ENCODE measurements at places on chromosomes 6 and 20.

DNA sequence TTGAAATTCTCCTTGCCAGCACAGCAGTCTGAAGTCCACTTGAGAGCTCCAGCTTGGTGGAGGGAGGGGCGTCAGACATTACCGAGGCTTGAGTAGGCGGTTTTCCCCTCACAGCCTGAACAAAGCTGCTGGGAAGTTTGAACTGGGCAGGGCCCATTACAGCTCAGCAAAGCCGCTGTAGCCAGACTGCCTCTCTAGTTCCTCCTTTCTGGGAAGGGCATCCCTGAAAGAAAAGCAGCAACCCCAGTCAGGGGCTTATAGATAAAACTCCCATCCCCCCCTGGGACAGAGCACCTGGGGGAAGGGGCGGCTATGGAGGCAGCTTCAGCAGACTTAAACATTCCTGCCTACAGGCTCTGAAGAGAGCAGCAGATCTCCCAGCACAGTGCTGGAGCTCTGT lies 325.3 kb downstream of the GJA1 start:
- no peak for DNase-seq

GRCh38 chr20:10754824-10755223 lies 81.0 kb upstream of the JAG1 start:
- no peak for DNase-seq

DNA sequence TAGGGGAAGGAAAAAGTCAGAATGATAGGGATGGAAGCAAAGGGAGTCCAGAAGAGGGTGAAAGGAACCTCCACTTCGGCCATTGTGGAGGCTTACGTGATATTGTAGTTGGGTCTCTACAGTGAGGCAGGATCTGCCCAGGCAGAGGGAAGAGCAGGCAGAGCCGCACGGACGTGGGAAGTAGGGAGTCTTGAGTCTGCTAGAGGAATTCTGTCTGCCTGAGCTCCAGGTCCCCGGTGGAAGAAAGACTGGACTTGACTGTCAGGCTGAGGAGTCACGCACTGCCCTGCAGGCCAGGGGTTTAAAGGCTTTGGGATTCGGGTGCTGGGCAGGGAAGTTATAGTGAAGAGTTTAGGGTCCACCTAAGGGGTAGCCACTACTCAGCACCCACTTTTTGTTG lies 16.4 kb downstream of the TGM6 start:
- no peak for DNase-seq

- DNase-seq = no peak
Observed at GRCh38 chr6:138785980-138786379, 9.9 kb upstream of the ECT2L start.

GRCh38 chr20:59022754-59023153 lies 3.5 kb downstream of the TUBB1 start:
- no peak for DNase-seq

GRCh38 chr6:33490621-33491020 lies 36.2 kb downstream of the ZBTB9 start:
- DNase-seq = no peak

DNA sequence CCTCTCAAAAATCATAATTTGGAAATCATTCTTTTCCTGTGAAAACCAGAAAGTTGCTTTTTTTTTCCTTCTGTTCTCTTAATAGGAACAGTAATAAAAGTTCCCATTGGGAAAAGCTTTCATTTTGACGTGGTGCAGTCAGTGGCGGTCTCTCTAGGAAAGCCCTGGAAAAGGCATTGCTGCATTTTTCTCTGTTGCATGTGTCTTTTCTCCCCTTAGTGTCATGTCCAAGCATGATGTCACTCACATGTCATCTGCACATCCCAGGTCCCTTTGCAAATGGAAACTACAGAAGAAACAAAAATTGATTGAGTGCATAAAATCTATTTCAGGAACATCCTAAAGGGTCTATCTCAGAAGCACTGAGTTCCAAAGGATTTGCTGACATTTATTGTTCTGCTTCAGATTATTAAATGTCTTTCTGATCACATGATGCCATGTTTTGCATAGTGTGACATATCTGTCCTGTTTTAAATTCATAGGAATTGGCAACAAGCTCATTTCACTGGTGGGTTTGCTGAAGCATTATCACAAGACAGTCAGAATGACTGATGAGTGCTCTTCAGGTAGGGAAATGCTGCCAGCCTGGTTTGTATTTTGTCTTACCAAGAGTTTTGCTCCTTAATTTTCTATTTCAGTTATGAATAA lies 208.7 kb downstream of the SOX4 start:
- no peak for DNase-seq

GRCh38 chr6:122268394-122268793 lies 131.1 kb upstream of the HSF2 start:
- no peak for DNase-seq

- DNase-seq = no peak
Observed at GRCh38 chr6:25602674-25602982, 49.4 kb upstream of the SCGN start.

- no peak for DNase-seq
Observed at GRCh38 chr6:106670236-106670635, 40.9 kb downstream of the QRSL1 start.

- DNase-seq = no peak
Observed at GRCh38 chr6:88982720-88983119, 19.3 kb upstream of the RNGTT start.

DNA sequence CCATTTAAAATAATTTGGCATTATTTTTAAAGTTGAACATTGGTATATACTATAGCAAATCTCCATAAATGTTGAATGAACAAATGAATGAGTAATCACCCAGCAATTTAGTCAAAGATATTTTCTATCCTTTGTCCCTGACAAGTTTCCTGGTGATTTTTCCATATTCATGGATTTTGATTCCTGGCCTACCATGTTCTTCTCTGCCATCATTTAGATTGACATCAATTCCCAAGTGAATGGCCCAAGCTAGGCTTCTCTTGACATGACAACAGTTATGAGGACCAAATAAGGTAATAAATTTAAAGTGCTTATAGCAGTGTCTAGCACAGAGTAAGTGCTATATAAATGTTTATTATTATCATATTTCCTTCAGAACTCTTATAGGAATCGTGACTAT lies 120.1 kb upstream of the ADGRF1 start:
- no peak for DNase-seq

DNA sequence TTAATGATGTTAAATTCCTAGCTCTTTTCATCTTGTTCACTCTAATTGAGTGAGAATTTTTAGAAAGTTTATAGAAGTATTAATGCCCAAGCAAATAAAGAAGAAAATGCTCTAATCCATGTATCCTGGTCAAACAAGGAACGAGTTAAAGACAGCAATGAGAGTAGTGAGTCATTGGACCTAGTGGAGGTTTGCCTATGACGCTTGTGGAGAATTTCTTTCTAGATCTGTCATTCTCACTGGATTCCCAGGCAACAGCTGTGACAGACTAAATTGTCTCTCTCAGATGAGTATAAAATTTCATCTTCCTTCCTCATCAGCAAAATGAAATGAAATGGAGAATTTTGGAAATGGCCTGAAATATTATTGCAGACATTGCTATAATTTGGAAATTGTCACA lies 127.9 kb downstream of the COL19A1 start:
- no peak for DNase-seq

GRCh38 chr6:70351461-70351860 lies 48.6 kb upstream of the COL9A1 start:
- DNase-seq = no peak

DNA sequence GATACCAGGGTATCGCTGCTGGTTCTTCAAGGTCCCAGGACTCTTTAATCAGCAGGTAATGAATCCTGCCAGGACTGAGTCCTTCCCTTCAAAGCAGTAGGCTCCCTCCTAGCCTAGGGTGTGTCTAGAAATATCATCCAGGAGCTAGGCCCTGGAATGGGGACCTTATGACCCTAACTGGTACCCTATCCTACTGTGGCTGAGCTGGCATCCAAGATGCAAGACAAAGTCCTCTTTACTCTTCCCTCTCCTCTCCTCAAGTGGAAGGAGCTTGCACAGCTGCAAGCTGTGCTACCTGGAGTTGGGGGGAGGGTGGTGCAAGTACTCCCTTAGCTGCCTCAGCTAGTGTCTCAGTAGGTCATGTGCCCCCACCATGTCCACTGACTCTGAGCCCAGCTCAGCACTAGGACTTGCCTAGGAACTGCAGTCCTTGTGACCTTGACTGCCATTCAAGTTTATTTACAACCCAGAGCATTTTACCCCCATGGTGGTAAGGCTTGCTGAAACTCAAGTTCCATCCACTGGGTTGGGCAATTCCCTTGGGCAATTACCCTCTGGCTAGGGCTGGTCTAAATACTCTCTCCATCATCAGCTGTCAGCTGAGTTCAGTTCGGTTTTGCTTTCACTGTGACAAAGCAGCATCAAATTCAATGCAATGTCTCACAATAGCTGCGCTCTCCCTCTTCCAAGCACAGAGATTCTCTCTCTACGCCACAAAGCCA lies 48.4 kb upstream of the TOP1 start:
- no peak for DNase-seq

DNA sequence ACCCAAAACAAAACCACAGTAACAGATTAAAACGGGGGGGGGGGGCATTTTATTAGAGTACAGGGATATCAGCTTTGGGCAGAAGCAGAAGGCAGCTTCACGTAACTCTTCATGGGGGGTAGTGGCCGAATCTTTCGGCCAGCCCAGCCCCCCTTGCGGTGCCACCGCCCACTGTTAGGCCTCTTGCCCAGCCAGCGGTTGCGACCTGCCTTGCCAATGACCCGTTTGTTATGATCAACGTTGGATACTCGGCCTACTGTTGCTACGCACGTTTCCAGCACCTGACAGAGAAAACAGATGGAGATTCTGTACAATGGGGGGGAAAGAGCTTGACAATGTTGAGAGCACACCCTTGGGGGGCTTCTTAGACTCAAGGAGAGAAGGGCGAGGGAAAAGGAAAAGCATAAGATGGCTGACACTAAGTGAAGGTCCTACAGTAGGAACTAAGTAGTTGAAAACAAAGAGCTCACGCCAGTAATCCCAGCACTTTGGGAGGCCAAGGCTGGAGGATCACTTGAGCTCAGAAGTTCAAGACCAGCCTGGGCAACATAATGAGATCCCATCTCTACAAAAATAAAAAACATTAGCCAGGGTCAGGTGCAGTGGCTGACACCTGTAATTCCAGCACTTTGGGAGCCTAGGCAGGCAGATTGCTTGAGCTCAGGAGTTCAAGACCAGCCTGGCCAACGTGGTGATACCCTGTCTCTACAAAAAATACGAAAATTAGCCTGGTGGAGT lies 724 bp upstream of the CUL7 start:
- no peak for DNase-seq

GRCh38 chr6:140789466-140789865 lies 1343.3 kb upstream of the GJE1 start:
- no peak for DNase-seq

- DNase-seq = no peak
Observed at GRCh38 chr6:145704143-145704781, 31.1 kb downstream of the EPM2A start.

DNA sequence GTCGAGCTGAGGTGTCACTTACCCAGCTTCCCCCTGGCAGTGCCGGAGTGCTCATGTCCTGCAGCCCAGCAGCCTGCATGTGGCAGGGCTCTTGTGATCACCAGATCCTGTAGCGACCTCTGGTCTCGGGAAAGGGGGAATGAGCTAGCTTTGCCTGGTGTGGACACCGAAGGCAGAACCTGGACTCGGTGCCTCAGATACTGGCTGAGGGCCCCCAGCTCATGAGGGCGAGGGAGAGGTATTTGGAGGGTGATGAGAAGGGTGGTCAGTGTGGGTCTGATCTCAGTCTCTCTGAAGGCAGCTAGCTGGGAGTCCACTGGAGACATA lies 26.3 kb downstream of the SUN5 start:
- DNase-seq = no peak

GRCh38 chr6:43669922-43670622 lies 17.5 kb downstream of the MRPS18A start:
- no peak for DNase-seq
